ENCODE measurements at places on chromosomes 6 and 20.

DNA sequence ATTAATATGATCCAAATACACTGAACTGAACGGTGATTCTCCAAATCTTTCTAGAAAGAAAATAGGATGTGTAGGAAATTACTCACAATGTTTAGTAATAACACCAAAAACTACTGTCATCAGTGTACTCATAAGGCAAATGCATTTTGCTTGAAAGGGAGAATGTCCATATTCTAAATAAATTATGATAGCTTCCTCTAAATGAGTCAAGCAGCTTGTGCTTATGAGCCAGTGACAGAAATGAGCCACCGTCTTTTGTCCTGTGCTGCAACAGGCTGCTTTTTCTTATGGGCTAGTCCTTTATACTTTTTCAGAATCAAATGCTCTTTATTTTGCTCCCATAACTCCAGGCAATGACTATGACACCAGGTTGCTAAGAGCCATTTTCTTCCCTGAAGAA is 4.5 kb upstream of the ZNF451 start:
- DNase-seq = no peak

DNA sequence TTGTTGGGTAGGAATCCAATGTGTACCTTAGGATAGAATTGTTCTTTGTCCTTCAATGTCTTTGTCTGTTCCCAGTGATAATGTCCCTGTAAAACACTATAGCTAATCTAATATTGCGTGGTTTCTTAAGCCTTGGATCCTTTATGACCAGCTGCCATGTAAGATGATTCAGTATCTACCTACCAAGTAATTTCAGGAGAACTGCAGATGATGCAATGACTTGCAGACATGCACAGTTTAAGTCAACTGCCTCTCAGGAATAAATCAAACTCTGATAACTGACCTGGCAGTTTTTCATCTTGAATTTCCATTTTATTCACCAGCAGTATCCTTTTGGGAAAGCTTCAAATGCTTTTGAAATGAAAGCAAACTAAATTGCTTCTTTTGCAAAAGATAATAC is 157.8 kb downstream of the TPBG start:
- DNase-seq = no peak

DNA sequence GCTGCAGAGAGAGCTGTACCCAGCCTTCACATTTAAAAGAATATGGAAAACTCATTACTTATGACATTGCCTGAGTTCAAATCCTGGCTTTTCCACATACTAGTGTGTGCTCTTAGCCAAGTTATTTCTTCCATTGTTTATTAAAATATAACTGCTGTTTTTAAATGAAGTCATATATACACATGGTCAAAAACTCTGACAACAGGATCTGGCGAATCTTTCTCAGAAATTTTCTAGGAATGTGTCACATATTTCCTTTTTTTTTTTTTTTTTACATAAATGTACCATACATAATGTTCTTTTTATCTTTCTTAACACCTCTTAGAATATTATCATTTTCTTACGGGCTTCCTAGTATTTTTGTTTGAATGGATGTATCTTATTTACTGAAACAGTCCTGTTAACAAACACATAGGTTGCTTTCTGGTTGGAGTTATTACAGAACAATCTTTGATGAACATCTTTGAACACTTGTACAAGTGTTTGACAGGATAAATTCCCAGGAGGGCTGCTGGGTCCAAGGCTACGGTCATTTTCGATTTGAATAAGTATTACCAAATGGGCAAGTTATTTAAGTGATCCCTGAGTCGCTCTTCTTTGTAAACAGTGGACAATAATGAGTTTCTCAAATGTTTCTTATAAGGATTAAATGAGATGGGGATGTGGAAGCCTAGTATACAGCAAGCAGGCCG is 1.6 kb upstream of the SNX9 start:
- no peak for DNase-seq

DNA sequence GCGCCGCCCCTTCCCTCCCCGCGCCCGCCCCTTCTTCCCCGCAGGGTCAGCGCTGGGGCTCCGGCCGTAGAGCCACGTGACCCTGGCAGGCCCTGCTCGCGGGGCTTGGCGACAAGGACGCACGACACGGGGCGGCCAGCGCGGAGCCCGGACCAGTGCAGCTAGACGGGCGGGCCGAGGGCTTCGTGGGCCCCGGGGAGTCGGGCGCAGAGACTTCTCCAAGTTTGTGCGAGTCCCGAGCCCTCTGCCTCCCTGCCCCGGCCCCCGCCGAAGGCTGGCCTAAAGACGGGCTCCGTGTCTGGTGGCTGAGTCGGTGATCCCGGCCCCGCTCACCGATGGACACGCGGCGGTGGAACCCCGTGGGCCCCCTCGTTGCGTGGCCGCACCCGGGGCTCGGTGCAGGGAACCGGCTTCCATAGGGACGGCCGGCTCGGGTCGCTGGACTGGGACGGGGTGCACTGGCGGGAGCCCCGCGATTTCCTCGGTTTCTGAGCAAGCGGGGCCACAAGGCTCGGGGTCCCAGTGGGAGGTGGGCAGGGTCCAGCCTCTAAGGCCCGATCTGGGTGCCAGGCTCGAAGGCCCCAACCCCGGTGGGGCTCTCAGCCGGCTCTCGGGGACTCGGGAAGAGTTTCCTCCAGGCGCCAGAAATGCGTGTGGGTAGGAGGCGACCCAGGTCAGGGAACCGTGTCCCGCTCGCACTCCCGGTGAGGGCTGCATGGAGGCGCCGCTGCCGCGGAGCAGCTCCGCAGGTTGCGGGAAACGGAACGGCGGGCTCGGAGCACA is 452 bp upstream of the GATA5 start:
- no peak for DNase-seq

DNA sequence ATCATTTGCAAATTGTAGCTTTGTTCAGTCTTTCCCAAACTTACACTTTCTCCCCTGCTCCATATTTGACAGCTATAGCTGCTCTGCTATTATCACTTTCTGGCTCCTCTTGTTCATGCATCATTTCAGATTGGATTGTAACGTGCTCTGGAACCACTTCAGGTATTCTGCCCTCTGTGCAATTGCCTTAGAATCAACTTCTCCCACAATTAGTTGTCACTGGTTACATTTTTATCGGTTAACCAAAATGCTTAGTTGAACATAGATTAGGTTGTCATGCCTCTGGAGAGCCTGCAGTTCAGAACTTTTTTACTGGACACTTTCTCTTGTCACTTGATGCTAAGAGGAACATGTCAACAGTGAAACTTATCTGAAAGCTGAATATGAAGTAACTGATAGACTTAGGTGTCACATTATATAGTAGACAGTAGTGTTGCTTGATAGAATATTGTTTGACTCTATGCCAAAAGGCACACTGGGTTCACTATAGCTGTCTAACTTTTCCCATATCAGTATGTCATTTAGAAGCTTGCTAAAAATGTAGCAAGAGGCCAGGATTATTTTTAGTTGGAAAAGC is 127.7 kb upstream of the PTPRK start:
- no peak for DNase-seq

GRCh38 chr20:4774207-4774606 is 52.5 kb downstream of the PRND start:
- DNase-seq = no peak

DNA sequence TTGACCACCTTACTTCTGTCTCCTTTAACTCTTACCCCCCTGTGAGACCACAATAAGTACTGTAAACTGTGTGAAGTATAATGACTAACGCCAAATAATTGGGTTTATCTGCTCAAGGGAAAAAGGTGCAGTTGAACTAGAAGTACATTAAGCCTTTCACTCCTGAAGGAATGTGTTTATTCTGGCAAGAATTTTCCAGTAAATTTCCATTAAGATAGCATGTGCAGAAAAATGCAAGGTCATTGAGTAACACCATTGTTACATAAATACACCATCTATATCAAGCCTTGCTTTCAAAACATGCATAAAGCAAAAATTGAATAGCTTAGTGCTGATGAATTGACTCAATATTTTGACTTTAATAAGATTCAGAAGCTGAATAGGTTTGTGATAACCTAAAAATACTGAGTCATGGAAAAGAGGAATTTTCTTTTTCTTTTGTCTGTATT is 65.4 kb downstream of the ARHGAP18 start:
- DNase-seq = peak; percentile 42

DNA sequence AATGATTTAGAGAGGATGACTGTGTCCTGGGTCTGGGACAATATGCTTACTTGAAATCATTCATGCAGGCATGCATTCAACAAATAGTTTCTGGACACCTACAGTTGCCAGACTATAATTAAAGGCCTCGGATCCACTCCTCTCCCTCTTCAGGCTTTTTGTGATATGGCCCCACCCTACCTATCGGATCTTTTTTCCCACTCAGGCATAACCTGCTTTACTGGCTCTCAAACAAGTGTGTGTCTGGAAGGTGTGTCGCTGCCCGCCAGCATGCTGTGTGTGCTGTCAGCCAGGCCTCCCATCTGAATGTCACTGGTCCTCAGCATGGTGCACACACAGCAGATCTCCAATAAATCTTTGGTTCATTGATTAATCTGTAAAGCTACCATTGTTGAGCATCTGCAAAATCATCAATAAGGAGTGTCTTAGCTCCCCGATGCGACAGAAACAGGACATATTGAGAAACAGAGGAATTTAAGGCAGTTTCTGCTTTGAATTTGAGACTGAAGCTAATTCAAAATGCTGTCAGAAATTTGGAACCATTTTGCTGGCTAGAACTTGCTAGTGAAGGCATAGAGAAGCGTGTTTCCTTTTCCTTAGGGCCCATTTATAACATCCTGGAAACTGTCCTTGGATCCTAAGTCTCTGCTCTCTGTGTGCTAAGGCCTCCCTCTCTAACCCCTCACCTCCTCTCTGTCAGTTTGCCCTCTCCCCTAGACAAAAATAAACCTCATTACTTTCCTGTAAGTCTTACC is 23.5 kb upstream of the CCN6 start:
- DNase-seq = no peak

- DNase-seq = no peak
Observed at GRCh38 chr6:71287038-71287437, 1.6 kb upstream of the OGFRL1 start.

DNA sequence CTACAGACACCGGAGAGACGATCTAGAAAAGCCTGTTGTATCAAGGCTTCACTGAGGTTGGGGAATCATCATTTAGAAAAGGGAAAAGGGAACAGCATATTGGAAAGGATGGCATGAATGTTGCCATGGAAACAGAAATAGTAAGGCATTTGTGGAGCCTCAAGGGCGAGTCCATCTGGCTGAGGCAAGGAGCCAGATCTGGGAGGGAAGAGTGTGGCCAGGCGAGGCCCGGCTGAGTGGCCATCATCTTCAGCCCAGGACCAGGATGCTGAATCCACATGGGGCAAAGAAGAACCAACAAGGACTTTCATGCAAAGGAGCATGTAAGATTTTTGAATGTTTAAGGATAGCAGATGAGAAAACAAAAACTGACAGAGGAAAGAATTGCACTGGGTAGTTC is 85.8 kb downstream of the MAP3K5 start:
- peak; percentile 12 for DNase-seq

DNA sequence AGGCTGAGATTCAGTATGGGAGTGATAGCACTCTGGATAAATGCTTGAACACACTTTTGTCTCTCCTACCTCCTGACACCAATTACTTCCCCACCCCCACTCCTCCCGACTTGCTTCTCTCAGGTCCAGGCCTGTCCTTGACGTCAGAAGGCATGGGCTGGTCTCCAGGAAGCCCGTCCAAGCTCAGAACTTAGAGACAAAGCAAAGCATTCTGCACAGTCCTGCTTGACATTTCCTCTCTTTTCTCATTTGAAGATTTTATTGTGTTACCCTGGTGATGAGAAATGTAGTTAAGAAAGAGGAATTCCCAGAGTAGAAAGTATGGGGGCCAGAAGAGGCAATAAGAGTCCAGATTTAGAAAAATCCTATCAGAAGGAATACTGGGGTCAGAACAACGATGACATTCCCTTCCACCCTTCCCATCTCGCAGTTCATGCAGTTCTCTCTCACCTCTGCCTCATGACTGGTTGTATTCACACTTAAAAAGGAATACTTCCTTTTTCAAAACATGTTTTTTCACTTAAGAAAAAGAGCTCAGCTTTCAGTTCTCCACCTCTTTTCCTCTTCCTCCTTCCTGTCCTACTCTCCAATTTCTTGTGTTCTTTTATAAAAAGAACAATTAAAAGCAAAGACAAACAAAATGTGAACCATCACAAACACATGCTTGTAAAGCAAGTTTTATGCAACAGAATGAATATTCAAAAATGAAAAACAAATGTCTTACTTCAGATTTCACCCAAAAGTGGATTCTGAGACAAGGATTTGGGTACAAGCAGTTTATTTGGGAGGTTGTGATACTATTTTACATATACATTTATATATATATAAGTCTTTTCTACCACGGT is 18.5 kb upstream of the FAM184A start:
- no peak for DNase-seq

GRCh38 chr6:16649241-16649640 is 112.0 kb downstream of the ATXN1 start:
- no peak for DNase-seq

DNA sequence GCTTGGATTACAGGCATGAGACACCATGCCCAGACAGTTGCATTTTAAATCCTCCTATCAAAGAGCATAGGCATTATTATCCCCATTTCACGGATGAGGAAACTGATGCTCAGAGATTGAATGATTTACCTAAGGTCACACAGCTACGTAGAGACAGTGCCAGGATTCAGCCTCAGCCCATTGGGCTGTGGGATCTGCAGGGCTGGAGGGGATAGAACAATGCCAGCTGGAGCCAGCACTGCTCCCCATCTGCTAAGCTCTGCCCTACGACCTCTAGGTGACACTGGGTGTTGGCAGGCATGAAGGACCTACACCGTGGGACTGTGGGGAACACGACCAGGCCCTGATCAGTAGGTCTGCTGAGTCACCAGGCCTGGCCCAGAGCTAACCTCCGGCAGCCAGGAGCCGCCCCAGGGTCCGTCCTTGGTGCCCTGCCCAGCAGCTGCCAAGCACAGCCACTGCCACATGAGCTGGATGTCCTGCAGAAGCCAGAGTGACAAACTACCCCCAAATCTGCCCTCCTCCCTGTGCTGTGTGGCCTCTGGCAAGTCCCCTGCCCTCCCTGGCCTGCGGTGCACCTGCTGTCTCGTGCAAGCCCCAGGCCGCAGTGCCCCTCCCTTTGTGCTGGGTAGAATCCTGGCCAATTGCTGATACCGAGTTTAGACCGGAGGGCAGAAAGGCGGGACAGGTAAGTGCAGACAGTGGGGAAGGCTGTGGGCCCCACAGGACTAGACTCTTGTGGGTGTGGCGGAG is 47.6 kb upstream of the PTGIS start:
- DNase-seq = no peak

DNA sequence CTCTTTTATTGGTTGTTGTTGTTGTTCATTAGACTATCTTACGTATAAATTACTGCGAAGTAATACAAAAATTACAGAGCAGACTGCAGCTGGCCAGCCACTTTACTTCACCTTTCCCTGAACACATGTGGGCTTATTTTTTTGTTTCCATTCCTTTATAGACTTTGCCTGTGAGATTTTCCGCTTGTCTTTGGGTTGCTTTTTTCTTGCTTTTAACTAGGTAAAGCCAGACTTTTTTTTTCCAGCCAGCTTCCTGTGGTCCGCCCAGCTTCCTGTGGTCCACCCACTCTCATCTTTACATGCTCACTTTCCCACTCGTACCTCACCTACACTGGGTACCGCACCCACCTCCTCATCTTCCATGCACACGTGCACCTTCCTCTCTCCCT is 79.0 kb downstream of the IPCEF1 start:
- DNase-seq = no peak

DNA sequence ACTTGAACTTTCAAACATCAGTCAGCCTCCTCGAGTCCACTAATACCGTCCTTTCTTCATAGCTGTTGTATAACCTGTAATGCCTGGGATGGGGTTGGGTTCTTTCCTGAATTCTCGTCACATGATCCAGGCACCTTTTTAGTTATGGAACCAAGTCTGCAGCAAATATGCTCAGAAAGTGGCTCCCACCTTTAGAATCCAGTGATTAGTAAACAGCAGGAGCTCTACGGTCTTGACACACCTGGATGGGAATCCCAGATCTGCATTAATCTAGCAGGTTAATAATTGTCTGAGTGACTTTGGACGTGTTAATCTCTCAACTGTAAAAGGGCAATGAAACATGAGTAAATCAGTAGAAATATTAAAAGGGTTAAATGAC is 729 bp upstream of the ZHX3 start:
- no peak for DNase-seq

Measured in spinal cord (tissue), 10 donors.